ENCODE measurements at places on chromosomes 1 and 21.

DNA sequence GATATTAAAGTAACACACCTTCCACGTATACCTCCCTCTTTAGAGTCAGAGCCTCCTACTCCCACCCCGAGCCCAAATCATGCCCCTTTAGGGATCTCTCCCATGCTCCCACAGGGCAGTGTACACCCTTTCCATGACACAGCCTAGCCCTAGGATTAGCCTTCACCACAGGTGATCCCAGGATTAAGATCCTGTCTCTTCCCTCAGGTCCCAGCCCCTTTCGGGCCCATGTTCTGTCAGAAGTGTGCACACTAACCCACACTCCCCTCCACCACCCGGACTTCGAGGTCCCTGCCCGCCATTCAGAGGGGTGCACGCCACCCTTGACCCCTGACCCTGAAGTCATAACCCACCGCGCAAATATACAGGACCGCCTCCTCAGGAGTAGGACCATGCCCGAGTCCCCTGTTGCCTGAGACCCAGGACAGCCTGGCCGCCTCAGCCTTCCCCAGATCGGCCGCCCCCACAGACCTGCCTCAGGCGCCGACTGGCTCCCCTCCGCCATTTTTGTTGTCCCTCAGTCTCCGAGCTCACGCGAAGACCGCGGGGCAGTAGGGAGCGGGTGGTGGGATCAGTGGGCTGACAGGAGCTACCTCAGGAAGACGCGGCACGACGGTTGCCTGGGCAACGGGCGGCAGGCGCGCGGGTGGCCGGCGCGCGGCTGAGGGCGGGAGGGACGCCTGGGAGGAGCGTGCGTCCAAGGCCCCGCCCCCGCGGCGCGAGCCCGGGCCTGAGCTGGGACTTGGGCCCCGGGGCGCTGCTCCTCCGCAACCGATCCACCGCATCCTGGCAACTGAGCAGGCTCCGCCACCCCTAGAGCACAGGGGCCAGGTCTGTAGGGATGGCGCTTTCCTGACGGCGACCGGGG lies at the start of gene AGBL4:
TSS of gene AGBL4 (minus strand) at position 663 of the 868 bp plus-strand sequence.
- no peak for DNase-seq

DNA sequence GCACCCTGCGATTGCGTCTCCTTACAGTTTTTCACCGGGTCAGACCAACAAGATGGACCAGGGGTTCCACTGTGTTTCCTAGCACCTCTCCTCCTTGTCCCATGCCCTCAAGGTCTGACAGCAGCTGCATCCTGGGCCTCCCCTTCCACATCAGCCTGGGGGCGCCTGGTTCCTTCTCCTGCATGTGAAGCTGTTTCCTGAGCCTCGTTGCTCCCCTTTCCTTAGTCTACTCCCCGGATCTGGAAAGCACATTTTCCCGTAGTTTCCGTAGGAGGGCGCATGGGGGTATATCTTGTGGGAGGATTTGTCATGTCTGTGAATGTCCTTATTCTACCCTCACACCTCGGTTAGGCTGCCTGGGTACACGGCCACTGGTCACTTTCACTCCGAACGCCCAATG lies 6.1 kb downstream of the PRDM15 start:
- no peak for DNase-seq

DNA sequence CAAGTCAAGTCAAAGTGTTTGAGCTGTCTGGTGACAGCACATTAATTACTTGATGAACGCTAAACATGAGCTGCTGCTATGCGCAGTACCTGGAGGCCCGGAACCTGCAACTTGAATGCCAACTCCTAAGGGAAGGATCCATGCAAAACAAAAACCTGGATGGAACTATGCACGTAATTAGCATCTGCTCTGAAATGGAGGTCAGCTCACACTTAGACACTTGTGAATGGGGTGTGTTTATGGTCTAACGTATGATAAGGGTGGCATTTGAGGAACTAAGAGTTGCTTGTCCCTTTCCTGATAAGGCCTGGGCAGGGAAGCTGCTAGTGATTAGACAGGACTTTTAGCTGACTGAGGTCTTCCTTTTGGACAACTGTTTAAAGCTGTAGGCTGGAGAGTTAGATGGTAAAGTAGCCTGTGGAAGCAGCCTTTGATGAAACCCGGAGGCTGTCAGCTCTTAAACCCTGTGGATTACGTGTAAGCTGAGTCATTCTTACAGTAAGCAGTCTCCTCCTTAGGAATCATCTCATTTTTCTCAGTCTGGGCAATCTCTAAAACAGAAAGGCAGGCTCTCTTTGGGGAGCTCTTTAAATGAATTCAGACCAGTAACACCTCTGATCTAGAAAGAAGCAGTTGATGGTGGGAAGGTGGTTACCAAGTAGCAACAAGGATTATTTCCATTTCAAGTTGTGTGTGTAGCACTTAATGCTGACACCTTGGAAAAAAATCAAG lies 6.8 kb downstream of the TENT5C start:
- DNase-seq: no peak

GRCh38 chr1:20099533-20099932 lies 19.8 kb downstream of the PLA2G2D start:
- no peak for DNase-seq
